NCI-H187 treated with DMSO at 0.1 percent for 48 hours (cell line): ENCODE measurements at places on chromosomes 7 and 10.

- DNase-seq = no peak
These were observed 3.5 kb upstream of the GSTK1 start for GRCh38 chr7:143259765-143260164.

DNA sequence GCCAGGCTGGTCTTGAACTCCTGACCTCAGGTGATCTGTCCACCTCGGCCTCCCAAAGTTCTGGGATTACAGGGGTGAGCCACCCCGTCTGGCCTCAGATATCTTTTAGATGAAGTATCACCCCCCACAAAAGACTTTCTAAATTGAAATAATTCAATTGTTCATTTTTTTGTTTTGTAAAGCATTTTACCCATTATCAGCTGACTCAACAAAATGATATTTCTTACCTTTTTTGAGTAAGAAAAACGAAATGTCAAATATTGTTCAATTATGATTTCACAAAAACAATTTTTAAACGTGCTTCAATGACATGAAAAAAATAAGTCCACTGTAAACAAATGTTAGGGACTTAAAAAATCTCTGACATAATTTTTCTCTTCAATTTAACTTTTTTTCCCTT is 822 bp upstream of the PRPF18 start:
- no peak for DNase-seq

DNA sequence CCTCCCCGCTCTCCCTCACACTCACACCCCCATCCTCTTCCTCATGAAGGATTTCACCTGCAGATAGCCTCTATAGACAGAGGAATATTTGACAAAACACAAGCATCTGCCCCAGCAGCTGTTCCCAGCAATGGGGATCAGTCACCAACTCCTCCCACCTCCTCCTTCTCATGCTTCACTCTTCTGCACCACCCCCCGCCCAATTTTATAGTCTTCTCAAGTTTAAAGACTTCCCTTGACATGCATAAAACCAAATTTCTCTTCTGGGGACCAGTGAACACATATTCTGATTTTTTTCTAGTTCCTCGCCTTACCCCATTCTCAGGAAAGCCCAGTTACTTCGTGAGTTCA is 654.4 kb downstream of the LRMDA start:
- DNase-seq = no peak

DNA sequence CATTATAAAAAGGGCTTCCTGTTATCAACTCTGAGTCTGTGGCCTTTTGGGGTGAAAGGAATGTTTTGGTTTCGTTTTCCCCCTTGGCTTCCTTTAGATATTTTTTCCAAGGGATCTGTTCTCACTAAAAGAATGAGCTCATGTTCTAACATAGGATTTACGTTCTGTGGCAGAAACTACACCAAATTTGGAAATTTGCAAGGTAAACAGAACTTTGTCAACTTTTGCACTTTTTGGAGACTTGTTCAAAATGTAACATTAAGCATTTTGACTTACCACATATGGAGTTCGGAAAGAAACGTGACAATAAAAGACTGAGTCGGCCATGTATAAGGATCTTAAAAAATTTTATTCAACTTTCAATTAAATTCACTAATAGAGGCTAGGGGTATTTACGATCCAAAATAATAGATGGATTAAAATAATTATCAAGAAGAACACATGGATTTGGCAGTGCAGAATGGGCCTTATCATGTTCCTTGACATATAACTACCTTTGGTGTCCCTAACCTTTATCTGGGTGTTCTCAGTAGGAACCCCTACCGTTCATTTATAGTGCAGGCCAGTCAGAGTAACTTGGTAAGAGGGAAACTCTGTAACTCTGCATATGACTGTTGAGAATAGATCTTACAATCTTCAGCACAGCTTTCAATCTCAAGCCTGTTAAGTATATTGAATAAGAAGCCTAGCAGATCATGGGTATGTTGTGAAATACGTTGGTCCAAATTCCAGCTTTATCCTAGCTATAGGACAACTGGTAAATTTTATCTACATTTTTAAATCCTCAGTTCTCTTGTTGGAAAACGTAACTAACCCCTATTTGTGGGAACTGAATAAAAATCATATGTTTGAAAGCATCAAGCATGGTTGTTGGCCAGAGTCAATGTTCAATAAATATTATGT is 11.8 kb downstream of the CPED1 start:
- DNase-seq = no peak

DNA sequence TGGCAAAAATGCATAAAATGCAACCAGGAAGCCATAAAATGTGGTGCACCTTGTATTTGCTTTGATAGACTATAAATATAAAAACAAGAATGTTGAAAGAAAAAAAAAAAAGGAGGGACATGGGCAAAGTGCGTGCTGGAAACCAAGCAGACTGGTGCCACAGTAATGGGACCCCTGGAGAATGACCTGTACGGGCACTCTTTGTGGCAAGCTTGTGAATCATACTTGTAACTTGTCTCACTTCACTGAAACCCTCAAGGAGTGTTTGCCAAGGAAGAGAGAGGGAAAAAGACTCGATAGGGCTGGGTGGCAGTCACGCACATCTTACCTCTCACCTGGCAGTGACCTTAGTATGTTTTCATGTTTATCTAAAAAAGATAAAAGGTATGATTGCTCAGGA is 1183.6 kb downstream of the GATA3 start:
- DNase-seq = no peak

GRCh38 chr7:73623798-73624668 is at the start of gene MLXIPL:
TSS of gene MLXIPL (minus strand) at chr7:73624522. CDS start at chr7:73624492, 30 bp downstream.
- DNase-seq = peak; percentile 66

DNA sequence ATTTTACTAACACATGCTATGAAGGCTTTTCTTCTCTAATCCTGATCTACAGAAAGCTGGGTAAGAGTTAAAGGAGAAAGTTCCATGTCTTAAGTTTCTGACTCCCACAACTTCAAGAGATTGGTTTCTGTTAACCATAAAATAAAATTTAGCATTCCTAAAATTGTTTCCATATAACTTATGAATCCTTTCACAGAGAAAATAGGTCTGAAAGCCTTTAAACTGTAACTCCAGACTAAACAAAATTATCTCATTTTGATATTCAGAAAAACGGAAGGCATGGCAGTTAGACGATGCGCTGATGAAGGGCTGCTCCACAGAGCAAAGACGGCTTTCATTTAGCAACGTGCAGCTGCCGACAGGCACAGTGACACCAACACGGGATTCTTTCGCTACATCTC is 133.3 kb downstream of the SLC25A13 start:
- no peak for DNase-seq

DNA sequence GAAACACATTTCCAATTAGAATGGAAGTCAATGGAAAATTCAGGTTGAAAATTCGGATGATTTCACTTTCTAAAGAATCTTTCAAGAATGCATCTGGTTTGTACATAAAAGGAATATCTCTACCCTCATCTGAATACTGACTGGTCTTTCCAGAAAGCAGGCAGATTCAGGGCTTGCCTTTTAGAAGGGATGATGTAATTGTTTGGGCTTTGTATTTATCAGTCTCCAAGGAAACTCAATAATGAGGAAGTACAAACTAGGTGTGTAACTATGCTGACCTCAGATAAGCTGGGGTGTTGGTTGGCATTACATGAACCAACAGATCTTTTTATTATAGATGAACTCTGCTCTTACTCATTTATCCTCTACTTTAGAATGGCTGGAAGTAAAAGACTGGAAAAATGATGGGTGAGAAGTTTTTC is 24.1 kb downstream of the PDLIM1 start:
- no peak for DNase-seq

- DNase-seq = no peak
These were observed 35.1 kb downstream of the PLAC9 start for GRCh38 chr10:80167471-80168161.

DNA sequence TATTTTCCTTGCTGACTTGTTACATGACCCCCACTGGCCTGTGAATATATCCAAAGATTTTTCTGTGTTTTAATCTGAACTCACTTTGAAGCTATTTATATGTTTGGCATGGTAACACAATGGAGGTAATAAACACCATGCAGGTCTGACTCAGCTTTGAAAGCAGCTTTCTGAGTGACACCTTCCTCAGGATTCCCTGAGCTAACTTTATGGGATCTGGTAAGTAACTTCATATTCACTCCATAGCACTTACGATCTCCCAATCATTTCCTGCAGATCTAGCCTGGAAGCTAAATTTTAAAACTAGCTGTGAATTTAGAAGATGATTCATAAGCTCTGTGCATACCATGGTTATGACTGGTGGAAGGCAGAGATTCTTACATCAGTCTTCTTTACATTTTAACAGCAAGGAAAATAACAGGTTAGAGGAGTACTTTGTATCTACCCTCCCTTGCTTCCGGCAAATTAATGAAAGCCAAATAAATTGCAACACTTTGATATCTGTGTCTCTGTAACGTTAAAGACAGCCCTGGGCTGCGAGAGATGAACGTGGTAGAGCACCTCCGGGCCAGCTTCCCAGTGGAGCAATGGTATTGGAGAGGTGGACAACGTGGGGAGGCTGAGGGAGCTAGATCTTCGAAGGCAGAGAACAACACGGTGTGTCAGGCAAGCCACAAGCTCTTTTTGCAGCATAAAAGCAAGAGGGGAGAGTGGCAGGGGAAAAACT is 170.2 kb upstream of the KLF14 start:
- DNase-seq = no peak

- DNase-seq = no peak
These were observed 268.3 kb upstream of the FERD3L start for GRCh38 chr7:19413443-19413965.

- DNase-seq = no peak
These were observed 98.2 kb upstream of the KAT6B start for GRCh38 chr10:74728225-74728624.

DNA sequence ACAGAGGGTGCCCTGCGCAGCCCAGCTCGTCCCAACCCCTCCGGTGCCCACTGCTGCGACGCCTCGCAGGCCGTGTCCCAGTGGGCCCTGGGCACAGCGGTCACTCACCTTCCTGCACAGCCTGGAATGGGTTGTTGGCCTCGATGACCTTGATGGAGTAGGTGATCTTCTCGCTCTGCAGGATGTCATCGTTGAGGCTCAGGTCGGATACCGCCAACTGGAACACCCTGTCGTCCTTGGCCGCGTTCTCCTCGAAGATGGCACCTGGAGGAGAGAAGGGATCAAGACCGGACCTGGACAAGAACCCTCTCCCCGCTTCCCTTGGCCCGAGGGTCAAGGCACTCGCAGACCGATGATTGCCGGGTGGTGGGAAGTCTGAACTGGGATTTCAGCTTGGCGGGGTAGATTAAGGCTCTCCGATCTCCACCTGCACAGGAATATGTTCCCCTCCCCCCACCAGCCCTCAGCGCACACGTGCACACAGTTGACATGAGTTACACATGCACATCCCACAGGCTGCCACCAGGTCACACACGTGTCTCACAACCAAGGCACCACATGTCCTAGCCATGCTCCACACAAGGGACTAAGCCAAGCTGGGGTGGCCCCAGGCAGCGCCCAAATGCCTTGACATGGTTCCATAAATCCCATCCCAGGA is 2.6 kb downstream of the GRID1 start:
- DNase-seq = no peak

- DNase-seq = no peak
These were observed 669.3 kb upstream of the LRRN3 start for GRCh38 chr7:110421490-110422241.

DNA sequence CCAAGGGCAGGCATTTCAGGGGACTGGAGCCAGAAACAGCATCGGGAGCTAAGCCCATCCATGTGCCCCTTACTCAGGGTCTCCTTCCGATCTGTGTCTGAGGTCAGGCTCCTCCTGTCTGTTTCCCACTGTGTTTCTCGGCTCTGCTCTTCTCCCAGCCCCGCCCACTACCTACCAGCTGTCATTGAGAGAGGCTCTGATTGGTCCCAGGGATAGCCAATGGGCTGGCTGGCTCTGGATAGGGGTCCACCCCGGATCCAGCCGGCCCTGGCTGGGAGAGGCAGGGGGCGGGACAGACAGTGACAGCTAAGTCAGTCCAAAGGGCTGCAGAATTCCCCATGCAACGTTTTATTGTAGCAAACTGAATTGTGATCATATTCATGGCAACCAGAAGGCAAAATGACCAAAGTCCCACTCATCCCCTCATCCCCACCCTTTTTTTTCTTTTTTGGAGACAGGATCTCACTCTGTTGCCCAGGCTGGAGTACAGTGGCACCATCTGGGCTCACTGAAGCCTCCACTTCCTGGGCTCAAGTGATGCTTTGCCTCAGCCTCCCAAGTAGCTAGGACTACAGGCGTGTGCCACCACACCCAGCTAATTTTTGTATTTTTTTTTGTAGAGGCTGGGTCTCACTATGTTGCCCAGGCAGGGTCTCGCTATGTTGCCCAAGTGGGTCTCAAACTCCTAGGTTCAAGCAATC is 76.3 kb downstream of the CLIP2 start:
- no peak for DNase-seq

GRCh38 chr7:22429386-22429785 is 70.6 kb downstream of the STEAP1B start:
- no peak for DNase-seq

DNA sequence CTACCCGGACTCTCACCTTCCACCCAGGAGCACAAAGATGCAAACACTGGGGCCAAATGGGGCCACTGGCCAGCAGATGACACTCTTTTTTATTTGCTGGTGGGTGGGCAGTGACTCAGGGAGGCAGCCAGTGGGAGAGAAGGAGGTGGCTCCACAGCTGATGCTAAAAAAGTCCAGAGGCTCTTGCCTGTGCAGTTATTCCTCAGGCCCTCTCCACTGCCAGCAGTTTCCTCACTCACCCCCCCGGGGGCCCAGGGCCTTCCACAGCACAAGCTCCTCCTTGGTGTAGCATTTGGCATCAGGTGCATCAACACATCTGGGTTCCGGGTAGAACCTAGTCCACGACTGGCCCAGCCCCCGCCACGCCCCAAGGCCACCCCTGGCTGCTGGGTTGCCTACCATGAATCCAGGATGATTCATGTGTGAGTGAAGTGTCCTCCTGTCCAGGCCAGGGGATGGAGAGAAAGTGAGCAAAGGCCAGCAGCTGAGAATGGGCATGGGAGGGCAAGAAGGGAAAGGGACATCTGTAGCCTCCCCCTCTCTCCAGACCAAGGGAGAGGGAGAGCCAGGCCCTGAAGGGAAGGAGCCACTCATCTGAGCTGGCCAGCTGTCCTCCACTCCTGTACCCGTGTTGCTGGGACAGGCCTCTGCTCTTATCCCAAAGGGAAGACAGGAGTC is 1.7 kb upstream of the KCNH2 start:
- DNase-seq = no peak

DNA sequence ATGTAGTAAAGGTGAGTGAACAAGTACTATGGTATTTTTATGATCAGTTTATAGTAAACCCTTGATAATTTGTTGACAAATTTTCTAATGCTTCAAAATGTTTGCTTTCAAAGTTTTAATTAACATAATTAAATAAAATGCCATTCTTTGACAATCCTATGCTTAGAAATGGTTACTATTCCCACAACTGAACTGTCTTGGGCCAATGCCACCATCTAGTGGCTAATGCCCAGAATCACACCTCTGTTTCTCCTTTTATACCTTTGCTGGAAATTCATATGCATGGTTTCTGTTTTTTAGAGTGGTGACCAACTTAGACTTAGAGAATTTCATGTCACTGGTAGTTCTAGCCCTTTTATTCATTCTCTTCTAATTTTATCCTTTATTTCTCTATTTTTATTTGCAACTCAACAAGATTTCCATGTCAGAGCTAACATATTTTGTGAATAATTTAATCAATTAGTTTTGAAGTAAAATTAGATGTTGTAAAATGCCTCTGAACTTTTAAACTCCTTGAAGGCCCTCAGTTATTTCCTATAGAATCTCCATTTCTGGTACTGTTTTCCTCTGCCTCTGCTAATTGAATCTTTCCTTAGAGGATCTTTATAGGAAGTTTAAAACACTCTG is 31.1 kb downstream of the PCGF5 start:
- no peak for DNase-seq
